ENCODE measurements at places on chromosomes 12 and 14. TPM values are rescaled to one million over a fixed set of nuclear protein-coding genes. Genes with fewer than 3 reads are reported as not detected.

Gene MYF5
- total RNA-seq: not detected

Gene PLCZ1
- not detected for total RNA-seq

Gene MYH6
- total RNA-seq: 4,258 TPM

Gene ZC3H14
- total RNA-seq: 49.4 TPM

Gene LIN7A
- total RNA-seq: 14.4 TPM

Gene ACSM4
- not detected for total RNA-seq

Gene GPR84
- total RNA-seq: not detected

Gene CLEC4D
- not detected for total RNA-seq

Gene HIP1R
- total RNA-seq: 27.4 TPM

Gene P2RX2
- not detected for total RNA-seq
